Foreskin keratinocyte (primary cell): ENCODE measurements at places on chromosomes 1 and 21. TPM values are rescaled to one million over a fixed set of nuclear protein-coding genes. Genes with fewer than 3 reads are reported as not detected.

Gene USH2A
- not detected in 2 replicates for total RNA-seq

Gene ABCG1
- total RNA-seq = 2.3 and 4.4 TPM in 2 replicates

Gene SMIM1
- total RNA-seq = 4.6 and 5.3 TPM in 2 replicates

Gene IL20
- 0.41 and 0.74 TPM in 2 replicates for total RNA-seq

Gene SPATA21
- total RNA-seq = not detected in 2 replicates

Gene AMY1C
- total RNA-seq = not detected in 2 replicates

Gene RUNX1
- 28.4 and 29.8 TPM in 2 replicates for total RNA-seq

Gene HS2ST1
- 14.5 and 15.1 TPM in 2 replicates for total RNA-seq

Gene B3GALT2
- total RNA-seq = not detected in 2 replicates

Gene SNX27
- 22.0 and 24.0 TPM in 2 replicates for total RNA-seq

Gene TAS1R3
- 0.04 and 0.10 TPM in 2 replicates for total RNA-seq

Gene TMPRSS15
- not detected in 2 replicates for total RNA-seq

Gene RNU11
- total RNA-seq = not detected in 2 replicates

Gene OR2G6
- total RNA-seq = not detected in 2 replicates

Gene INAVA
- 21.3 and 41.7 TPM in 2 replicates for total RNA-seq

Gene CYP4A22
- not detected in 2 replicates for total RNA-seq

Gene RNF223
- total RNA-seq = 0.07 TPM in 2 replicates

Gene SLC30A2
- total RNA-seq = not detected in 2 replicates

Gene SIK1
- total RNA-seq = 2.8 and 26.8 TPM in 2 replicates

Gene TTC4
- 25.3 and 33.8 TPM in 2 replicates for total RNA-seq

Gene FYB2
- not detected in 2 replicates for total RNA-seq

Gene NEK2
- 24.1 and 31.1 TPM in 2 replicates for total RNA-seq

Gene KHDC4
- total RNA-seq = 22.7 and 27.9 TPM in 2 replicates

Gene NBPF19
- total RNA-seq = 3.2 and 5.3 TPM in 2 replicates

Gene NTRK1
- total RNA-seq = not detected in 2 replicates

Gene SYCP1
- not detected in 2 replicates for total RNA-seq

Gene CD52
- total RNA-seq = 0.25 TPM in 1 of 2 replicates, not detected in the other

Gene UBQLN4
- 32.0 and 33.0 TPM in 2 replicates for total RNA-seq

Gene PRAMEF20
- total RNA-seq = not detected in 2 replicates

Gene ACTA1
- total RNA-seq = not detected in 2 replicates

Gene KIAA0040
- total RNA-seq = 70.3 and 80.8 TPM in 2 replicates

Gene SPRR2E
- 3.5 and 5.9 TPM in 2 replicates for total RNA-seq
